B cell (primary cell): ENCODE measurements at places on chromosomes 4 and X.
A peak's percentile ranks its signal among the peaks of the same experiment; 100 is the strongest.

- no peak for DNase-seq
These were observed 53.8 kb upstream of the LSM6 start for GRCh38 chr4:146121757-146122156.

DNA sequence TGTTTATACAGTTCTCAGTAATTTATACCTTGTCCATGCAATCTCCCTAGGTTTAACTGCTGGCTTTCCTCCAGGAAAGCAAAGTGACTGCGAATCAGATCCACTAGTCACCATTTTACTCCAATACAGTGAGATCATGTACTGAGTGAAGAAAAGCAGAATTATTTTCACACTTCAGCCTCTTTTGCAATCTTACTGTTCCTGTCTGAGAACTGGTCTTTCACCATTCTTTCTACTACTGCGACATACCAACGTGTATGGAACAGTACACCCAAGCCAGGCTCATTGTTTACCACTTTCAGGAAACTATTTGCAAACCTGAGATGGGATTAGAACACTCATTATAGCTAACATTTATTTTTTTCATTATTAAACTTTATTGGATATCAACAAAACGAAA lies 8.0 kb upstream of the MSL3 start:
- no peak for DNase-seq

GRCh38 chrX:24703185-24703494 lies 9.4 kb downstream of the POLA1 start:
- DNase-seq, result no peak

DNA sequence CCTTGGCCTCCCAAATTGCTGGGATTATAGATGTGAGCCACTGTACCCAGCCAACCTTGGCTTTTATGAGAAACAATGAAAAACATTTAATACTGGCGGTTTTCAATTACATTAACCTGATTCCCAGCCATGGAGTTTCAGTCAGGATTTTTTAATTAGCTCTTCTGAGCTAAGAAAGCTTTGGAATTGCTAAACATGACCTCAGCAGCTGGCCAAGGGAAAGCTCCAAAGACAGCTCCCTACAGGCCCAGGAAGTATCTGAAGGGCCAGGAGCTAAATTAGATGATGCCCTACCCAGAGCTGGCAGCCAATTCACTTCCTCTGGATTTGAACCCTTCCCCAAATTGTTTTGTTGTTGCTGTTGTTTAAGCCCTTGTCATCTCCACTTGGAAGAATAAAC lies 26.5 kb upstream of the FUNDC1 start:
- no peak for DNase-seq

- no peak for DNase-seq
These were observed 104.1 kb downstream of the ASB9 start for GRCh38 chrX:15165832-15166231.

- DNase-seq, result no peak
These were observed 143.2 kb downstream of the GABRA3 start for GRCh38 chrX:152307936-152308335.

GRCh38 chr4:3207531-3208037 lies 41.4 kb upstream of the MSANTD1 start:
- no peak for DNase-seq

DNA sequence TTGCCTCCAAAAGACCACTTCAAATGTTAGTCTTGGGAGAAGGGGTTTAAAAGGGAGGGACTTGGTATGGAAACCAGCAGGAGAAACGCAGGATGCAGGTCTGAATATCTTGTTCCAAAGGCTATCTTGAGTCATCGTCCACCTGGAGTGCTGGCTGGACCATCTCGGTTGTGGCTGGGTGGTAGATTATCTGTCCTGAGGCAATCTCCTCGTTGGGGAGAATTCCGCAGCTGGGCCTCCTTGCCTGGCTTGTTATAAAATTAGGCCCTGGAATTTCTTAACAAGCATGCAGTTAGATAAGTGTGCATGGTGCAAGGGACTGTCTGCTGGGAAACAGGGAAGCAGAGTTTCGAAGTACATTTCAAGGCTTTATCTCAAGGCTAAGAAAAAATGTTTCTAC lies 2045.7 kb upstream of the TENM3 start:
- DNase-seq, result no peak

GRCh38 chrX:97401154-97401553 lies 517.4 kb downstream of the RPA4 start:
- no peak for DNase-seq

DNA sequence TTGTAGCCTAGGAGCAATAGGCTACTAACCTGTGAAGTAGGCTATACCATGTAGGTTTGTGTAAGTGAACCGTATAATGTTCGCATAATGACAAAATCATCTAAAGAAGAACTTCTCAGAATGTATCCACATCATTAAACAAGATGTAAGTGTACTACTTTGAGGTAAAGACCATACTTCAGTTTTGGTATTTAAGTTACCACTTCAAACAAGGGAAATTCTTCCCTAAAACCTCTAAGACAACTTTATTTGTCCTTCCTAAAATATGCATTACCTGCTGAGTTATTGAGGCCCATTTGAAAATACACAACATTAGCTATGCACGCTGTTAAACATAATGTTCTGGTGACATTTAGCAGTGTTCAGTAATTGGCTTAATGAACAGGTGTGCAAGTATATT lies 182.7 kb downstream of the RPA4 start:
- no peak for DNase-seq

DNA sequence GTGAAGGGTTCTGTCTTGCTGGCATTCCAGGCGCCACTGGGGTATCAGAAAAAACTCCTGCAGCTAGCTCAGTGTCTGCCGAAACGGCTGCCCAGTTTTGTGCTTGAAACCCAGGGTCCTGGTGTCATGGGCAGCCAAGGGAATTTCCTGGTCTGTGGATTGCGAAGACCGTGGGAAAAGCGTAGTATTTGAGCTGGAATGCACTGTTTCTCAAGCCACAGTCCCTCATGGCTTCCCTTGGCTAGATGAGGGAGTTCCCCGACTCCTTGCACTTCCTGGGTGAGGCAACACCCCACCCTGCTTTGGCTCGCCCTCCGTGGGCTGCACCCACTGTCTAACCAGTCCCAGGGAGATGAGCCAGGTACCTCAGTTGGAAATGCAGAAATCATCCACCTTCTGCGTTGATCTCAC lies 40.1 kb downstream of the NOP14 start:
- no peak for DNase-seq

GRCh38 chrX:85516131-85516530 lies 136.7 kb upstream of the POF1B start:
- no peak for DNase-seq

- no peak for DNase-seq
These were observed 59.0 kb downstream of the FAM193A start for GRCh38 chr4:2595436-2595835.

- DNase-seq, result no peak
These were observed 78.1 kb downstream of the EVC start for GRCh38 chr4:5789141-5789540.

- peak; percentile 66 for DNase-seq
These were observed 395.2 kb downstream of the MID1IP1 start for GRCh38 chrX:39196192-39197102.

DNA sequence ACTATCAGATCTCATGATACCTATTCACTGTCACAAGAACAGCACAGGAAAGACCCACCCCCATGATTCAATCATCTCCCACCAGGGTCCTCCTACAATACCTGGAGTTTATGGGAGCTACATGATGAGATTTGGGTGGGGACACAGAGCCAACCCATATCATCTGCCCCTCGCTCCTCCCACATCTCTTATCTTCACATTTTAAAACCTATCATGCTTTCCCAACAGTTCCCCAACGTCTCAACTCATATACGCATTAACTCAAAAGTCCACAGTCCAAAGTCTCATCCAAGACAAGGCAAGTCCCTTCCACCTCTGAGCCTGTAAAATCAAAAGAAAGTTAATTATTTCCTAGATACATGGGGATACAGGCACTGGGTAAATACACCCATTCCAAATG lies 1185.2 kb downstream of the PCDH7 start:
- DNase-seq, result no peak

- DNase-seq, result no peak
These were observed 3.7 kb downstream of the C4orf54 start for GRCh38 chr4:99653916-99654315.

DNA sequence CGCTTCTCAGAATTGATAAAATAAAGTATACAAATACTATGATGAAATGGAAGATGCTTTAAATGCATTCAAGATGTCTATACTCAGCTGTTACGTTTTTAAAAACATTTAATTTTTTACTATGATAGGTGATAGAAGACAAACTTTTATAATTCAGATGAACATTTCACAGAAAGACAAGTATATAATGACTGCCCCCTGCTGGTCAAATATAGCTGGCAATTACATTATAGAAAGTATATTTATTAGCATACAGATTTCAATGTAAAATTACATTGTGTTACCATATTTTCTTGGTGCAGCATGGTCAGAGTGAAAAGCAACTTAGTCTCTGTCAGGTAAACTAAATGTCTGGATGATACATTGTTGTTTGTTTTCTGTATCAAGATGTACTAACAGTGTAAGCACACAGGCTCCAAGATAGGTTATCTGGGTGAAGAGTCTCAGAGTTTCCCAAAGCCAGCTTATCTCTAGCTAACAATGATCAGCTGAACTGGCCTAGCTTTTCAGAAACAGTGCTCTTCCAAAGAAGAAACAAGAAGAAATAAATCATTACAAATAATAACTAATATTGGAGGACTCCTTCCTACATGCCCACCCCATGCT lies 54.1 kb downstream of the SRPX start:
- DNase-seq, result peak; percentile 37

- no peak for DNase-seq
These were observed 122.3 kb downstream of the RS1 start for GRCh38 chrX:18549643-18550042.

GRCh38 chr4:118740869-118741268 lies 55.7 kb downstream of the METTL14 start:
- DNase-seq, result peak; percentile 29

DNA sequence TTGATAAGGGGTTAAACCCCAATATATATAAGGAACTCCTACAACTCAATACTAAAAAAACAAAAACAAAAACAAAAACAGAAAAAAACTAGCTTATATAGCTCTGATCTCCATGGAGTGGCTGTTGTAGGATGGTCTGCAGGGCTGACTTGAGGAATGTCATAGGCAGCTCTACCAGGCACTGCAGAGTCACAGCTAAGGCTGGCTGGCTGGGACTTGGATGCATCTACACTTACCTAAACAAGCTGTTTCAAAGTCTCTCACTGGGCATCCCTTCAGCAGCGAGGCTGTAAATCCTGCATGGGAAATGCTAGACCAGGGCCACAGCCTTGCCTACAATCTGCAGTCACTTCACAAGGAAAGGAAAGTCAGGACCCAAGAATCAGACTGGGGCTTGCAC lies 61.3 kb downstream of the HOPX start:
- DNase-seq, result no peak

GRCh38 chr4:128715616-128716015 lies 93.9 kb upstream of the JADE1 start:
- no peak for DNase-seq

DNA sequence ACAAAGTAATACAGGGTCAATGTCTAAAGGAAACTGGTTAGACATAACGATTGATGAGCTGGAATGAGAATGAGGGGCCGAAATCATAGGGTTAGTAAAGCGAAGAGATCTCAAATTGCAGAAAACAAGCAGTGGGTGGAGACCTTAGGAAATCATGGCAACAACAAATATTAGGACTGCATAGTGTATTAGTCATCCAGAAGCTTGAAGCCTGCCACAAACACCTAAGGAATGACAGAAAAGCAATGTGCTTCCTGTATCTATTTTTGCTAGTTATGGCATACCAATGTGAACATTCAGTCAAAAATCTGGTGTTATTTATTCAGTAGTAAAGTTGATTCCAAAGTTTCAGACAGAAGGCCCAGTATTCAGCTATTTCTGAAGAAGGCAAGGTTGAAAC lies 410.9 kb upstream of the CT83 start:
- DNase-seq, result no peak

DNA sequence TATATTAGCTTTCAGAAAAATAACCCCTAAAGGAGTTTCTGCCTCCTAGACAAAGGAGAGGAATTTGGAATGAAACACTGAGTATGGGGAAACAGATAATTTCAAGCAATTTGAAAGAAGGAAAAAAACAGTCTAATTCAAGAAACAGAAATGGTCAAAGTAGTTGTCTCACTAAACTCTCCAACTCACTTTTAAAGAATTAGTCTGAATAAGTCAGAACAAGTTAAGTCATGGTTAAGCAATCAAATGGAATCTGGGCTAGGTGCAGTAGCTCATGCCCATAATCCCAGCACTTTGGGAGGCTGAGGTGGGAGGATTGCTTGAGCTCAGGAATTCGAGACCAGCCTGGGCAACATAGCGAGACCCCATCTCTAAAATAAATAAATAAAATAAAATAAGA lies 95.7 kb upstream of the GRIA3 start:
- no peak for DNase-seq

DNA sequence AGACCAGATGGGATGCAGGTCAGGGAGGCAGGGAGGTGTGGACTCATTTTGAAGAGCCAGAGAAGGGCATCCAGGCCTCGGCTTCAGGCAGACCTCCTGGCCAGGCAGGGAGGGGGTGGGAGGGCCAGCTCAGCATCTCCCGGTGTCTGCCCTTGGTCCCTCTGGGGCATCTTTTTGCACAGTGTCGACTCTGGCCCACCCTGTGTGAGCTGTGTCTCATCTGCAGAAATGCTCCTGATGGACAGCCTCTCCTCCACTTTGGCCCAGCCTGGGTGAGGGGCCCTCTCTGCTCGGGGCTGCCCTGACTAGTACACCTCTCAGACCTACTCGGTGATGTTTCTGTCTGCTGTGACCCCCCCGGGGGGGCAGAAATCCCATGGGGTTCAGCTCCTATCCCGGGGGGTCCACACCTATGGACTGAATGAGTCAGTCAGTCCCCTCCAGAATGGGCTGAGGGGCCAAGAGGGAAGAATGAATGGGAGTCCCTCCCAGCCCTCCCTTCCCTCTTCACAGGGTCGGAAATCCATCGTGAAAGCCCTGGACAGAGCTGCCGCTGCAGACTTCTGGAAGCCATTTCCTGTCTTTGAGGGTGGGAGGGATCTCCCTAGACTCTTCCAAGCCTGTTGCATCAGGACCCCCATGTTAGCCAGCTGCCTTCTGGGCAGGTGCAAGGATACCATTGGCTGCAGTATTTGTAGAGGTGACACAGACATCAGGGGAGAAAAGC lies 196.7 kb upstream of the PSAPL1 start:
- no peak for DNase-seq

DNA sequence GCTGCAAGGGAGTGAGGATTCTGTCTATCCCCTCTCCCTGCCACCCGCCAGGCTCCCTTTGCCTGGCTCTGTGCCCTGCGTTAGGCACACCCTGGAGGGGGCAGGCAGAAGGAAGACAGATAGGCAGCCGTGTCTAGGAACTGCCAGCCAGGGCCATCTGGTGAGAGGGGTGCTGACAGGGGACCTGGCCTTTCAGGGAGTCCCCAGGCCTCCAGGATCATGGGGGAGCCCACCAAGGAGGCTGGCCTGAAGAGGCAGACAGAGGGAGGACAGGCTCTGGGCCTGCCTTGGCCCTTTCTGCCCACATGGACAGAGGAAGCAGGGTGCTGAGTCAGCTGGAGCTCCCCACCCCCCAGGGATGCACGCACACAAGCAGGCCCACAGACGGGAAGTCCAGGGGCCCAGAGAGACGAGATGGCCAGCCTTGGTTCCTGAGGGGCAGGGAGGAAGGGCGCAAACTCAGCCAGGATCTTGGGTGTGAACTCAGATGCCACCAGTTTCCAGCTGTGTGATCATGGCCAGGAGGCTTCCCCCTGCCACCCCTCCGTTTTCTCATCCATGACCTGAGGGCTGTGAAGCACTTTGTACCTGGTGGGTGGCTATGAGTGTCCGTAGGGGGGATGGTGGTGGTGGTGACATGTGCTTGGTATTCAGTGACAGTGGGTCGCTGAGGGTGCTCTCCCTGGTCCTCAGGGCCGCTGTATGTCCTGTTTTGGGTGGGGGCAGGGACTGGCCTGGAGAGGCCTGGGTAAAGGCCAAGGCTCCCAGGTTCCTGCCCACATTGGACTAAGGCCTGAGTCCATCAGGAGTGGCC lies 1.8 kb downstream of the SH3BP2 start:
- no peak for DNase-seq
